GM04503 (cell line): ENCODE measurements at places on chromosomes 3 and 15.

DNA sequence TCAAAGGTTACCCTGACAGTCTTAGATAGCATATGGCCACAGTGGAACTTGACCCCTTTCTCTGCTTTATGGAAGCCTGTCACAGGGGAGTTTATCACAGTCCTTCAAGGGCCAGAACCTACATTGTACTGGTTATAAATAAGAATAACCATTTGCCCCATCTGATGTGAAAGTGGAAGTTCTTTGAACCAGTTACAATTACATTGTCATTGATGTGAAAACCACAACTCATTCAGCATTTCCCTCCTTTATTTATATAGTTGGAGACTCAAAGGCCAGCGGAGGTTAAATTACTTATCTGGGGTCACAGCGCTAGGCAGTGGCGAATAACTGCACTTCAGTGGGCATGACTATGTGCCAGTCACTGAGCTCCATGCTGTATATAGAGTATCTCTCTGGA is 60.5 kb upstream of the TBC1D5 start:
- DNase-seq: no peak

- DNase-seq: no peak
Measured at GRCh38 chr3:184230603-184231528, 1.5 kb downstream of the VWA5B2 start.

DNA sequence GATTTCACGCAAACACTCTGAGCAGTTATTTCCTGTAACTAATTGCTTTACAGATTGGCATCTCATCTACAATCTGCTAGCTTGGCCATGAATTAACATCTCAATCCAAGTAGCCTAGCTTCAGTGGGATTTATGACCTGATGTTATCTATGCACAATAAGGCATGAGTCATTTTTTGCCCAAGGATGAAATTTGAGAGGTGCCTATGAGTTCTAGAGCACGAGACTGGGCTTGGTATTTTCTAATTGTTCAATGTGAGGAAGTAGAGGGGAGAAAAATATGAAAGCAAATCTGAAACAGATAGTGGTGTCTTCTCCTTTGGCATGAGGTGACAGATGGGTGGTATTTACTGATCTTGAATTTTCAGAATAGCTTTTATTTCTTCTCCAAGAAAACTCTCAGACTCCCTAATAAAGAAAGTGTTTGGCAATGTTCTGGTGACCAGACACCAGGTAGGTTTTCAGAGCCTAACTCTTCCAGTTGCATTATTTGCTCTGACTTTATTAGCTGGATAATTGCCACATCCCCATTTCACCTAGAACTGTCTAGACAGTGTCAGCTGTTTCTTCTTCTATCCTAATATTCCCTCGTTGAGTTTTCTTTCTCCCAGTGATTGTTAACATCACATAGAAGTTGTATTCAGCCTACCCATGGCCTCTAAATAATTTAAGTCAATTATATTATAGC is 301.0 kb upstream of the UMPS start:
- DNase-seq: peak; percentile 54

DNA sequence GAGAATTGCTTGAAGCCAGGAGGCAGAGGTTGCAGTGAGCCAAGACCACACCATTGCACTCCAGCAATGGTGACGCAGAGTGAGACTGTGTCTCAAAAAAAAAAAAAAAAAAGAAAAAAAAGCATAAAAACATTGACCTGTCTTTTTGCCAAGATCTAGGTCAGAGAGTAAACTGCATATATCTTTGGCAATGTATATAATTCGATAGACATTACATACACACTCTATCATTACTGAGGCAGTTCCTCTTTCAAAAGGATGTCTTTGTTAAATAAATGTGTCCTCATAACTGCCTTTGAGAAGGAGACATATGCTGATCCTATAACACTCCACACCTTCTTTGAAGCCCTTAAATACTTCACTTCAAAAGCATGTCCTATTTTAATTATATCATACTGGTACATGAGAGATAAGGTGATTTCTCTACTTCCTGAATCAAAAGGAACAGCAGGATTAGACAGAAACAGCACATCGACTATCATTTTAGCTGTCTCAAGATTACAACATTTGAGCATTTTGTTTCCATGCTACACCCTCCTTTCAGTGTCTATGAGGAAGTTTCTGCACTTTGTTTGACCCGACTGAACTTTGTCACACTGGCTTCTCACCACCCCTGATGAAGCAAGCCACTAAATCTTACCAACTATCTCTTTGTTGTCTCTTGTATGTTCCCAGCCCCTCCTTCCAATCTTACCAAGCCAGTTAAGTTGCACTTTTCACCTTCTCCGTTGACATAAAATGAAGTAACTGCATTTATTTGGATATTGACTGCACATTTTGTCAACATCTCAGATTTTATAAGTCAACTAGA is 335.8 kb downstream of the MECOM start:
- DNase-seq: no peak

GRCh38 chr3:114809668-114810413 is 337.2 kb downstream of the ZBTB20 start:
- DNase-seq: no peak

GRCh38 chr3:167859610-167860009 is 124.1 kb downstream of the SERPINI1 start:
- no peak for DNase-seq

- no peak for DNase-seq
Measured at GRCh38 chr15:52822475-52822874, 32.3 kb upstream of the ONECUT1 start.

DNA sequence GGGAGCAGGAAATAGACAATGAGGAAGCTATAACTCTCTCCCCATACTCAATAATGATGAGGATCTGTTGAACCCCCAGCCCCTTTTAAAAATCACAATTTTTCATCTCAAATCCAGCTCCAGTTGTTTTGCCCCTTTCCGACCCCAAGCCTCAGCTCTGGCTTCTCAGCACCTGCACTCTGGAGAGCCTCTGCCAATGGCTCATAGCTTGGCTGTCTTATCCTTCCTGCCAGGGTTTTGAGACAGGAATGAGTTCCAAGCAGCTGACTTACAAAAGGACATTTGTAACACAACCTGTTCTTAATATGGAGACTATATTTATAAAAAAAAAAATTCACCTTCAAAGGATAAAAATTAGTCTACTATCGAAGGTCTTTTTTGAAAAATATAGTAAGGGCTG is 105.9 kb upstream of the NEDD4 start:
- DNase-seq: no peak

DNA sequence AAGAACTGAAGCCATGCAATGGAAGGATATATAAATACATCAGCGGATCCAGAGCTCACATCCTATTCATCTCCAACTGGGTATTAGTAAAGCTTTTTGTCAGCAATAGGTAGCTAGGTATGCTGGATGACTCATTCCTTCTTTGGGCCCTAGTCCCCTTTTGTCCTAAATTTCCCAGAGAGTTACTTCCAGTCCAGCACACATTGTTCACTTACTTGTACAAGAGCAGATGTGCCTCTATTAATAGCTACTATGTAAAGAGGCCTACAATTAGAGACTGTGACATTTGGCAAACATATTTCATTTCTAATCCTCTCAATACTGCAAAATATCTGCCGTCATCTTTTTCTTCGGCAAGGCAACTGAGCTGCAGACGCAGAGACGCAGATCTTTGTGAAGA is 1.7 kb upstream of the SLC4A7 start:
- DNase-seq: no peak
